ENCODE measurements at places on chromosomes 11 and 22.
A peak's percentile ranks its signal among the peaks of the same experiment; 100 is the strongest.

- DNase-seq = no peak
Observed at GRCh38 chr11:115778928-115779650, 274.9 kb upstream of the CADM1 start.

GRCh38 chr11:79363256-79363655 is 77.6 kb downstream of the TENM4 start:
- DNase-seq = no peak

DNA sequence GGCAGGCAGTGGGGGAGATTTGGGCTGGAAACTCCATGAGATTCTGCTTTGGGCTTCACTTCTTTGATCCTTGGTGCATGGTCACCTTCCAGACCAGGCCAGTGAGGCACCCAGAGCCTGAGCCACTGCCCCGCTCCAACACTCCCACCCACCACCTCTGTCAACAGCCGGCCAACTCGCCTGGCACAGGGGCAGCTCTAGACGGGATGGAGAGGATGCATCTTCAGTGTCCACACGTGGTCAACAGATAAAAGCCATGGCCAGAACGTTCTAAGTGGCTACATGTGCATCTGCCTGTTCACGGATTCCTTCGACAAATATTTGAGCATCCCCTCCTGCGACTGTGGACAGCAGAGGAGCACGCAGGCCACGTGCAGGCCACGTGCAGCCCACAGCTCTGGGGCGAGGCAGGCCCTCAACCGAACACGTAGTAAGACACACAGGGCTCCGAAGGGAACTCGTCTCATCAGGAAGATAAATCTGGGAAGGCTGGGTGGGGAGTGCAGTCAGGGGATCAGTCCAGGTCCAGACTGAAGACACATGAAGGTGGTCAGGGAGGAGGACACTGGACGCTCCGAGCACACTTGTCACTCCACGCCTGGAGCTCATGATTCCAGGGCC is 1.2 kb downstream of the LRRC56 start:
- peak; percentile 45 for DNase-seq

DNA sequence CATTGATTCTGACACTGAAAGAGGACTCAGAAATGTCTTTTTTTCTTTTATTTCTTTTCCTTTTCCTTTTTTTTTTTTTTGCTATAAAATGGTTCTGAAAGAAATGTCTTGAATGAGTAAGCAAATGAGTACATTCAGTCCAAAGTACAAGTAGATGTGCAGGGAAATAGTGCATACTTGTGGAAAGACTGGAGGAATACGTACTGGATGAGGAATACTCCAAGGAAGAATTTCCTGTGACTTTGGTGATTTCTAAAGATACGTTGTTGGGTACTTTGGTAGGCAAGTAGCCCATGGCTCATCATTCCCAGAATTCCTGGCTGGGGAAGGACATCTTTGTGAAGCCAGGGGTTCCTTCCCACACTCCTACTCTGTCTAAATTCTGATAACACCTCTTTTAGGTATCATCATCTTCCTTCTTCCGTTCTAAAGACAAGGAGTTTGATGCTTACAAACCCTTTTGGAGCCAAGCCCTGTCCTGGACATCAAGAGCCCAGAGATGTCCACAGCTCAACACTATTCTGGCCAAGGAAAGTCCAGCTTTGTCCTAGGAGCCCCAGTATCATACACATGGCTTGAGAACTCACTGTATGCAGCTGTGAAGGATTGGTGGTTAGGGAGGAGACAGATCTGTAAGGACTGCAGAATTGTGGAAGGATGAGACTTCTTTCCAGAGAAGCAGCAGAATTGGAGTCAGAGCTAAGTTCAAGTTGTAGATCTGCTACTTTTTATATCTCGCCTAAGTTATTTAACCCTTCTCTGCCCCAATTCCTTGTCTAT is 4.8 kb upstream of the NUP98 start:
- DNase-seq = no peak

DNA sequence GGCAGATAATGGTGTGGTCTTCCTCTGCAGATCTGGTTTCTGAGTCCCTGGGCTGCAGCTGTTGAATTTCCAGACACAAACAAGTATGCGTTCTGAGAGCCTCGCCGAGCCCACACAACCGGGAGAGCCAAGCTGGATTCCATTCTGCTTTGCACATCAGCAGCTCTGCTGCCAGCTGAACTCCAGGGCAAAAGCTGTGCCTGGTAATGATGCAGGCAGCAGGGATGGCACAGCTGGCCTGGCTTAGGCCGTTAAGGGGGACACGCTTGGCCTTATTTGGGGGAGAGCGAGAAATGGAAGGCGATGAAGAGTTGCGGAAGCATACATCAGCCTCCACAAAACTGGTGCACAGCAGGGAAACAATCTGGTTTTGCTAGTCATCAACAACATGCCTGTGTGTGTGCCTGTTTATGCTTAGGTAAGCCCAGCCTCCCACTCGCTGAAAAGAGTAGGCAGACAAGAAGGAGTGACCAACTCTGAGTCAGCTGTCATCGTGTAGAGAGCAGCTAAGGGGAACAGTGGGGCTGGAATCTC is 25.1 kb downstream of the ADAMTS8 start:
- no peak for DNase-seq
